ENCODE measurements at places on chromosomes 16 and 17.

DNA sequence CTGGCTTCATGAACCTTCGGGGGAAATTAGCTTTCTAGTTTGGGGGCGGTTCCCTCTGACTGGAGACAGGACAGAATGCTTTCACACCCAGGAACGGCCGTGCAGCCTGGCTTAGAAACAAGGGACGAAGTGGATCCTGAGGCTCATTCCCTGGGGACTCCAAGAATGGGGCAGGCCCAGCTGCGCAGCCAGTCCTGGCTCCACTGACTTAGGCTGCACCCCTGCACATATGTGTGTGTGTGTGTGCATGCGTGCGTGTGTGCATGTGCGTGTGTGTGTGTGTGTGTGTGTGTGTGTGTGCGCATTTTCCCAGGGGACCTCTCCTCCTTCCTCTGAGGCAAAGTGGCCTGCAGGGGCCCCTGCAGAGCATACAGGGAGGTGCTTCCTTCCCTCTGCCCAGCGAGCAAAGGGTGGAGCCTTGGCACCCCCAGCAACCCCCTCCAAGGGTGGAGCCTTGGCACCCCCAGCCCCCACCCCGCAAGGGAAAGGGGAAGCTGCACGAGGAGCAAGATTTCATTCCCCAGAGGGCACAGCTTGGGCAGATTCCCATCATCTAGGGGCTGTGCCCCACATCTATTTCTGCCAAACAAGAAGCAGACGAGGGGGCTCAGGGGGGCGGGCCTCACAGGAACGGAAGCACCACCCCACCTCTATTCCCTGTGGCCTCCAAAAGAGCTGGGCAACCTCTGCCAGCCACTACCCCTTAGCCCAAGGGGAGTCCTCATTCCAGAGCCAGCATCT lies 97.6 kb upstream of the CBX4 start:
- DNase-seq: no peak

DNA sequence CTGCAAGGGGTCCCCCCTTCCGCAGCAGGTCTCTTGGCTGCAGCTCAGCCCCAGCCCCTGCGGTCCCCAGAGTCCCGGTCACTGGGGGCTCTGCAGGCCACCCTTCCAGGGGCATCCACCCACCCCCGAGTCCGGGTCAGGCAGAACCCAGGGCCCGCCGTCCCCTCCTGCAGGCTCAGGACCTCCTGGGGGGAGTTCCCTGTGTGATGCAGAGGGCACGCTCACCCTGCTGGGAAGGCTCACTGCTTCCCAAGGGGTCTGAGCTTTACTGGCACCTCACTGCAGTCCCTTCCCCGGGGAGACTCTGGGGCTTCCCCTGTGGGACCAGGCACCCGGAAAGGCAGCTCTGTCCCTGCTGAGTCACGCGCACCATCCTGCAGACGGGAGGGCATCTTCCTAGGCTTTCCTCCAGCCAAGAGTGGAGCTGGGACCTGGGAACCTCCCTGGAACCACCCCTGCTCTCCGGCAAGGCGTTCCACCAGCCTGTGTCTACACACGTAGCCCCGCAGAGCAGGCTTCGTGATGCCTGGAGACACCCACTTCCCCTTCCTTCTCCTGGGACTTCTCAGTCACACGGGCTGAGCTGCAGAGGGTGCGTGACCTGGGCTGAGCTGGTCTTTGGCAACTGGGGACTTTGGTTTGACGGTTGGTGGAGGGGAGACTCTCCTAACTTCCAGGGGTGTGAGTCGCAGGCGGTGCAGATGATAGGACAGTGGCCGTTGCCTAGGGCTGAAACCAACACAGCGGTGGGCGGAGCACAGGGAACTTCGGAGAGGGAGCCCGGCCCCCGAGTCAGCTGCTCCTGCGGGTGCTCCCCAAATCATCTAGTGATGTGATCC lies 23.4 kb downstream of the SLC25A10 start:
- DNase-seq: peak; percentile 48

DNA sequence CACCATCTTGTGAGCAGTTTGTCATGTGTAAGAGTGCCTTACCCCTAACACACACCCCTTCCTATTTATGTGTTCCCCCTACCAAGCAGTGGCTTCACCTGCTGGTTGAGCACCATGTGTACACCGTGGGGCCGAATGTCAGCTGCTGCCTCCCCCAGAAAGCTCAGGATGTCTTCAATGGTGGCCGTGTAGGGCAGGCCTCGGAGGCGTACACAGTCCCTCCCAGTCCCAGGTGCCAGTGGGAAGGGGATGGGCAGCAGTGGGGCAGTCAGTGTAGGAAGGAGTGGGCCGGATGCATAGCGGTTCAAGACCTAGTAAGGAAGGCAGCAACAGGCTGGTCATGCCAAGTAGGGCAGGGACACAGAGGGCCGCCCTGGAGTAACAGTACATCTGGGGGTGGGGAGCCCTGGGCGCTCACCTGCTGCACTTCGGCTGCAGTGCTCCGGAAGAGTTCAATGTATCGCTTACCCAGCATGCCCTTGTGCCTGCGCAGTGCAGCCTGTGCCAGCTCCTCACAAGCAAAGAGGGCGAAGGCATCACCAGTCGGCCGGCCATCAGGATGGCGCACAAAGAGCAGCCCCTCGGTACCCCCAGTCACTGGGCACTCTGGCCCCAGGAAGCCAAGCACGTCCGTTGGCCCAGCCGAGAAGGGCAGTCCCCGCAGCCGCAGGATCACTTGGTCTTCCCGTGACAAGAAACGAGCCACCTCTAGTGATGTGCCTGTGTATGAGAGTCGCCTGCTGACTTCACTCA lies 4.4 kb downstream of the ESRP2 start:
- no peak for DNase-seq

DNA sequence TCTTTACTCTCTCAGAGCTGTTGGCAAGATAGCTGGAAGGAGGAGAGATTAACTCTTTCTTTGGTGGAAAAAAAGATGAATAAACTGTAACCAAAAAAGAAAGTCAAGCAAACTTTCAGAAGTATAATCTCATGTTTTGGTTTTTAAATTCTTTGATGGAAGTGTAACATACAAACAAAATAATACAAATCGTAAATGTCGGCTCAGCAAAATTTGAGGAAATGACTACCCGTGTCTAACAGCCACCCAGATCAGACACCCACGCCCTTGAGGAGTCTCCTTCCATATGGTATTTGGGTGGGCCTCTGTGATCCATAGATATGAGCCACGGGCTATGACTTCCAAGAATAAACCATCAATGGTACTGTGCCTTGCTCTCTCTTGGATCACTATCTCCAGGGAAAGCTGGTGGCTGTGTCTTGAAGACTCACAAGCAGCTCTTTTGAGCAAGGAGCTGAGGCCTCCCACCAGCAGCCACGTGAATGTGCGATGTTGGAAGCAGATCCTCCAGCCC lies 9.6 kb upstream of the CD300C start:
- no peak for DNase-seq

DNA sequence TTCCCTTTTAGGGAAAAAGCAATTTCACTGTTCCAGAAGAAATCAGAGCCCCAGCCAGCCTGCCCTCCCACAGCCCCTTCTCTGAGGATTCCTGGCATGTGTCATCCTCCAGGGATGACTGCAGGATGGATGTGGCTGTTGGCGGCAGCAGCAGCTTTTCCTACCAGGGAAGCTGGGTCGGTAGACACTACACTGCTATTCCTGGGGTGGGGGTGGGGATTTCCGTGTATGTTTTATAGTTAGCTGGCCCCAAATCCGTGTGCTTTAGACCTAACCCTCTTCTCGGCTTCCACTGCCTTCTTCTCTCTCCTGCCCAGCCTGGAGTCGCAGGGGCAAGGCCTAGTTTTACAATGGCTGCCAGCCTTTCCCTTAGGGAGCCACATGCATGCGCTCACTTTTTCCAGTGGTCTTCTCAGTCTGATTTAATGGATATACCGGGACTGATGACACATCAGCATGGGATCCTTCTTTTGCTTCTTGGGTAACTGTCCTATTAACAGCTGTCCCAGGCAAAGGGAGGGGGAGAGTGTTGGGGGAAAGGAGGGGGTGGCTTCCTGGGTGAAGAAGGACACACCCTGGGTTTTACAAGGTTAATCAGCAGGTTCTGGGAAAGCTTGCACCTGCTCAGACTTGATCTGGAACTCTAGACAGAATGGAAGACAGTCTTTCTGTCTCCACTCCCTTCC lies 2.7 kb upstream of the NFE2L1 start:
- DNase-seq: no peak

DNA sequence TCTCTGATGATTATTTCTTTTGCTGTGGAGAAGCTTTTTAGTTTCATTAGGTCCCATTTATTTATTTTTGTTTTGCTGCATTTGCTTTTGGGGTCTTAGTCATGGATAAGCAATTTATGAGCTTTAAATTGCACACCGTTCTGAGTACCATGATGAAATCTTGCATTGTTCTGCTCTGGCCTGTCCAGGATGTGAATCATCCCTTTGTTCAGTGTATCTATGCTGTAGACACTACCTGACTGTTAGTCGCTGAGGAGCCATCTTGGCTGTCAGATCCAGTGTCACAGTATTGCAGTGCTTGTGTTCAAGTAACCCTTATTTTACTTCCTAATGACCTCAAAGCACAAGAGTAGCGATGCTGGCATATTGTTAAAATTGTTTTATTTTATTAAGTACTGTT lies 218.0 kb upstream of the CNTNAP4 start:
- DNase-seq: no peak

DNA sequence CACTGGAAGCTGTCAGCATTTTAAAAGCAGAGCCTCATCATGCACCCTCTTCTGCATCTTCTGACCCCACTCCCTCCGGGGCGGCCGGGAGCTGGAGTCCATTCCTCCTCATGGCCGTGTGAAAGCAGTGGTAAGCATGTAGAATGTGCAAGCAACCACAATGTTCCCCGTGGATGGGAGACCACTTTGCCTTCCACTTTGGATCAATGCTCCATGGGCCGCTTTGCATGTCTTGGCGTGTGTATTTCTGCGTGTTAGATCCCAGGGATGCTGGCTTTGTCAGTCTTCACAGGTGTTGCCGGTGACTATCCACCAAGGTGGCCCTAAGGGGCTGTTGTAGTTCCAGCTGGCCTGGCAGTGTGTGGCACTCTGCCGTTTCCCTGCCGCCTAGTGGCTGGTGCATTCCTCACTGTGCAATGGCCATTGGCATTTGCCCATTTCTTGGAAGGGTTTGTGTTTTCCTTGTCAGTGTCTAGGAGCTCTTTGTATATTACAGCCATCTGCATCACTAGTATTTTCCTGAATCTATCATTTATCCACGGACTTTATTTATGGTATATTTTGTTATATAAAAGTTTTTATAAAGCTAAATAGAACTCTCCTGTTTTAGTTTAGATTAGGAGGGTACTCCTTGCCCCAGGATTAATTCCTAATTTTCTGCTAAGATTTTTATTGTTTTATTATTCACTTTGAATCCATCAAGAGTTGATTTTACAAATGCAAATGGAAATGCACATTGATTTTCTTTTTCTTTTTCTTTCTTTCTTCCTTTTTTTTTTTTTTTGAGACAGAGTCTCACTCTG lies 5.8 kb upstream of the ALDH3A1 start:
- no peak for DNase-seq

- no peak for DNase-seq
Measured at GRCh38 chr16:67718668-67719047, 458 bp downstream of the GFOD2 start.

GRCh38 chr17:42618442-42619150 lies 9.1 kb downstream of the TUBG1 start:
- DNase-seq: peak; percentile 71

- no peak for DNase-seq
Measured at GRCh38 chr17:44981221-44981968, 13.3 kb upstream of the C1QL1 start.

DNA sequence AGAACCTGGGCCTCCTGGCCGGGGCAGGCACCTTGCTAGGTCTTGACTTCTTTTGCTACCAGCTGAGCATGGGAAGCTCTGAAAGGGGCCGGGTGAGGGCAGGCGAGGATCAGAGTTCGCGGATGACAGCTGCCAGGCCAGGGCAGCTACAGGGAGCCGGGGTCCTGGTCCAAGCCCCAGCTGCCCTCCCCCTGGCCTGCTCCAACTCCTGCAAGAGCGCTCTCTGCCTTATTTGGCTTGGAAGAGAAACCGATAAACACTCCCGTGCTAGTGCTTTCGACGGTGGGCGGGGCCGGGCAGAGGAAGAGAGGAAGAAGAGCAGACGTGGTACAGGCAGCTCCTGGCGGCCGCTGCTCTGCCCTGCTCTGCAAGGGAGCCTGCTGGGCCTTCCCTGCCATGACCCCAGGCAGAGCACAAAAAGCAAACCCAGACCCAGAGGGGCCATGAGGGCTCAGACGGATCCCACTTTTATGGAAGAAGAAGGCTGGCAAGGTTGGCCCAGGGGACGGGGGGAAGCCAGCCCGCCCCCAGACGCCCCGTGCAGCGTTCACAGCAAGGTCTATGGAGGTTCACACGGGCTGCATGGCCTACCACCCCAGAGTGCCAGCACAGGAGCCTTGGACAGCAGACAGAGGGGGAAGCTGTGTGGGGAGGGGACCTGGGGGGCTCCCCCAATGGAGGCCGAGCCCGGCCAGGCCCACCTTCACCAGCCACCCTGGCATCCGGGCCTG lies 25.6 kb downstream of the PIEZO1 start:
- no peak for DNase-seq

GRCh38 chr16:17228048-17228707 lies 242.6 kb downstream of the XYLT1 start:
- DNase-seq: no peak

GRCh38 chr17:8695916-8696415 lies 48.7 kb downstream of the CCDC42 start:
- no peak for DNase-seq

DNA sequence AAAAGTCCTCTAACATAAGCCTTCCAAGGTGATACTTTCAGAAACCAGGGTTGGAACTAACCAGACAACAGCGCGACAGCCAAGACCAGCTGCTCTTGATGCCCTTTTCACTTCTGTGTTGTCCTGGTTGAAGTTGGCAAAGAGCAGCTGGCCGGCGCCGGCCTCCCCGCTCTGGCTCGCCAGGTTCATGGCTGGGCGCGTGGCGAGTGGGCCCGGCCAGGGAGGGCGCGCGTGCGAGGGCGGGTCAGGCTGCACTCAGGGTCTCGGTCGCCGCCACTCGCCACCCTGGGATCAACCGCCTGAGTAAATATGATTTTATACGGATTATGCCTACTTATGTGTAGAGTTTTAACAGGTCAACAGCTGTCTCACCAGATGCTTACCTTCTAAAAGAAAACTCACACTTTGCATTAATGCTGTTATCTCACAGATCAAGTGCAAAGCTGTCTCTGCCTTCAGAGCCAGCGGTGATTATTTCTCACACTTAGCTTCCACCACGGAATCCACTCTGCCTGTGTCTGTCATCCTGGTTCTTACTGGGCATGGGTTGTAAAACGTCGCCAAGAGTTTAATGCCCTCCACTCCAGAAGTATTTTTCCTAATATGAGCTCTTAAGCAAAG lies 13.5 kb downstream of the KCTD2 start:
- DNase-seq: no peak

GRCh38 chr16:28321700-28322411 lies 29.5 kb downstream of the SBK1 start:
- peak; percentile 33 for DNase-seq

DNA sequence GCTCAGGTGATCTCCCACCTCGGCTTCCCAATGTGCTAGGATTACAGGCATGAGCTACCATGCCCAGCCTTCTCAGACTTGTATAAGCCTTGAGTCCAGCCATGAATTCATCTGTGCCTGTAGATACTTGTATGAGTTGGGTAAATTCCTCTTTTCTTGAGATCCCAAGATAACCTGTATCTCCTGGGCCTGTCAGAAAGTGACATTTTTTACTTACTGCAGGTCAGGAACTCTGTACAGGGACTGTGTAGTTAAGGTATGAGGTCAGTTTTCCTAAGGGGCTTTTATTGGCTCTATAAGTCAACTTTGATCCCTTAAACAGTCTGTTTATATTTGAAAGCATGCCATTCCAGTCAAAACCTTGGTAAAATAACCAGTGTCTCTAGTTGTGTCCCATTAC lies 106.3 kb upstream of the HAS3 start:
- DNase-seq: no peak

- DNase-seq: no peak
Measured at GRCh38 chr16:2428784-2429033, 538 bp upstream of the CCNF start.

- DNase-seq: no peak
Measured at GRCh38 chr17:63676584-63676983, 23.3 kb downstream of the LIMD2 start.

Measured in GM18507 (cell line).